ENCODE measurements at places on chromosomes 6 and 20.

- DNase-seq, result no peak
These were observed 3.5 kb downstream of the TGM3 start for GRCh38 chr20:2299301-2299700.

DNA sequence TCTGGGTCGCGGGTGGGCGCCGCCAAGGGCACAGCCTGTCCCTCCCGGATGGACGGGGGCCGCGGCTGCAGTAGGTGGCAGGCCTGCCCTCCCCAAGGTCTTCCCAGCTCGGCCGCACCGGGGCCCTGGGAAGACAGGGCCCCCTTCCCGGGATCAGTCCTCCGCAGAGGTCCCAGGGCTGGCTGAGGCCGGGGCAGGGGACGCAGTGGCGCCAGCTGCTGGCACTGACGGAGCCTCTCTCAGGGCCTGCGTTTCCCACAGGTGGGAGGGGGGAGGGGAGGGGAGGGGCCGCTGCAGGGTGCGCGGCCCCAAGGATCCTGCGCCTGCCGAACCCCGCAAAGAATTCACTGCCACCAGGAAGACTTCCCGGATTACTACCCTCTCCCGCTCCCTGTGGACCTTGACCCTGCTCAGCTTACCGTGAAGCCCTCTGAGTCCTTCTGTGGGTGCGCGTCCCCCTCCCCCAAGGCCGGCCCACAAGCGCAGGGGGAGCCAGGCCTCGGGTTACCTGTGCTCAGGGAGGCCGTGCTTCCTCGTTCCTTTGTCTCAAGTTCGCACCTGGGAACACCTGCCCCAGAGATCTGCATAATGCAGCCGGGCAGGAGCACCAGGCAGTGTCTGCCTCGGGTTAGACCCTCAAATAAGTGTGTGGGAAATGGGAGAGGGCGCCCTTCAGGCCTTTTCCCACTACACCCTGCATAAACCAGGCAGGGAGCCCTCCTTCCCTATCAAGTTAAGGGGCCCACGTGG is 5.1 kb downstream of the LZTS3 start:
- DNase-seq, result no peak

GRCh38 chr20:8213831-8214587 is 81.9 kb downstream of the PLCB1 start:
- DNase-seq, result no peak

GRCh38 chr20:46302106-46302505 is 6.2 kb downstream of the CDH22 start:
- DNase-seq, result no peak

- no peak for DNase-seq
These were observed 10.1 kb upstream of the GMEB2 start for GRCh38 chr20:63636752-63637628.

DNA sequence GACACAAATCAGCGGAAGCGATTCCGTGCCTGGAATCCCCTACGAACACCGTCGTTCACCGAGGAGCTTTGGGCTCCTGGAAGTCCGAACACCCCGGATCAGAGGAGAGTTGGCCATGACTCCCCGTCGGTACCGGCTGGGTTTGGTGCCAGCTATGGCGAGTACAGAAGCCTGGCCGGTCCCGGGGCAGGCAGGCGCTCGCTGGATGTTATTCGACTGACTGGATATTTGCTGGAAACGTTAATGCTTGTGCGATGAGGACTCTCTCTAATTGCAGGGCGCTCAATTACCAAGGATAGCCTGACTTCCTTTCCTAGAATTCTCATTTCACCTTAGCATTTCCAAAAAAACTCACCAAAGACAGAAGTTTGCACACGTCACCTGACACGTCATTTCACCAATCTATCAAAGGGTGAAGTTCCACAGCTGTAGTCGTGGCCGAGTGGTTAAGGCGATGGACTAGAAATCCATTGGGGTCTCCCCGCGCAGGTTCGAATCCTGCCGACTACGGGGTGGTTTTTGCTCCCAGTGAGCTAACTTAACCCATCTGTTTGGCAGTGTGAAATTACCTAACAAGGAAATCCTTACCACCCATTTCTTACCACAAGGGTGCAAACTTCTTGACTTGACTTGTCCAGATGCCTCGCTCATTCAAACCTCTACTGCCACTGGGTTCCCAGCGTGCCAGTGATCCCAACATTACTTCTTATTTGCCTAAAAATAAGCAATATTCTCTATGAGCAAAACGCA is 22.7 kb upstream of the ZNF184 start:
- peak; percentile 30 for DNase-seq

GRCh38 chr6:152091851-152092341 is 284.4 kb downstream of the ESR1 start:
- no peak for DNase-seq

DNA sequence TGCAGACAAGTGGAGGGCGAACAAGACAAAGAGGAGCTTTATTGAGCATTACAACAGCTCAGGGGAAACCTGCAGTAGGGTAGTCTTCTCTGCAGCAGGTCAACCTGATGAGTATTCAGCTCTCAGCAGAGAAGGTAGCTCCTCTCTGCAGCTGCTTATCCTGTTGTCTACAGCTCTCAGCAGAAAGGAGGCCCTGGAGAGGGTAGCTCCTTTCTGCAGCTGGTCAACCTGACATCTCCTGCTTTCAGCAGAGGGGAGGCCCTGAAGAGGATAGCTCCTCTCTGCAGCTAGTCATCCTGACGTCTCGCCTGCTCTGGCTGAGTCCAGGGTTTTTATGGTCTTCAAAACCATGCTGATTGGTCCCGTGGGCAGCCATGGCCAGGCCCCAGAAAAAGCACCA is 113.6 kb downstream of the CD24 start:
- DNase-seq, result no peak

- DNase-seq, result no peak
These were observed 29.7 kb downstream of the CEBPB start for GRCh38 chr20:50220093-50220893.

DNA sequence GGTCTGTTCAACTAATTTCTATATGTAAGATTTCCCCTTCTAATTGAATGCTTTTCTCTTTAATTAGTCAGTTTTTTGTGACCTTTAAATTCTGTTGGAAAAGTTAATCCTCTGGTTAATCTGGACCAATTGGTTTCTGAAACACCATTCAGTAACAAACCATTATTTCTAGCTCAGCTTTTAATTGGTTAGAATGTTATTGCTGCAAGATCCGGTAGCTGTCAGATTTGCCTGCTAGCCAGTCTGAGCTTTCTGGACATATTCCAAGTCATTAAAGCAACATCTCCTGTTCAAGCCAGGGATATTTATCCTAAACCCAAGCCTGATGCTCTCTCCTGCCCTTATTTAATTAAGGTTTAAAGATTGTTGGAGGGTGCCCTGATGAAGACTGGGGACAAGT is 55.1 kb upstream of the FBXL4 start:
- no peak for DNase-seq

DNA sequence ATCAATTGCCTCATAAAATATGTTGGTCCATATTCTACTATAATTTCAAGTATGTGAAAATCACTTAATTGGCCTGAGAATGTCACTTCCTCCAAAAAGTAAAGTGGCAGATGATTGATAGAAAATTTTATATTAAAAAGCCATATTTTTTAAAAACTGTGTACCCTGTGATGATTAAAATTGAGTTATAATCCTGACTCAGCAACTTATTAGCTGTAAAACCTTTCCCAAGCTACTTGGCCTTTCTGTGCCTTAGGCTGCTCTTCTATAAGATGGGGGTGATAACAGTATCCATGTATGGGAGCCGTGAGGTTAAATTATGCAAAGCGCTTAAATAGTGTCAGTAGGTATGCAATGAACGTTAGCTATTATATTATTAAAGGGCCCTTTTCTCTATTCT is 524.4 kb downstream of the TFAP2A start:
- DNase-seq, result no peak

- DNase-seq, result no peak
These were observed 20.7 kb upstream of the SLC2A12 start for GRCh38 chr6:134073161-134073560.

DNA sequence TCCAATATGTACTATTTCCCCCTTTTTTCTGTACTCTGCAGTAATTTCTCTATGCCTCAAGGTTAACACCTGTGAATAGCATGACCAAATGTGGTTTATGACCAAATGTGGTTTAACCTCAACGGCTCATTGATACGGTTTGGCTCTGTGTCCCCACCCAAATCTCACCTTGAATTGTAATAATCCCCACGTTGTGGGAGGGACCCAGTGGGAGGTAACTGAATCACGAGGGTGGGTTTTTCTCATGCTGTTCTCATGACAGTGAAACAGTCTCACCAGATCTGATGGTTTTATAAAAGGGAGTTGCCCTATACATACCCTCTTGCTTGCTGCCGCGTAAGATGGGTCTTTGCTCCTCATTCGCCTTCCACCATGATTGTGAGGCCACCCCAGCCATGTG is 18.7 kb downstream of the DEK start:
- no peak for DNase-seq

GRCh38 chr6:56677559-56677958 is 34.9 kb upstream of the DST start:
- no peak for DNase-seq

GRCh38 chr6:99362678-99363268 is 13.3 kb upstream of the FAXC start:
- no peak for DNase-seq

DNA sequence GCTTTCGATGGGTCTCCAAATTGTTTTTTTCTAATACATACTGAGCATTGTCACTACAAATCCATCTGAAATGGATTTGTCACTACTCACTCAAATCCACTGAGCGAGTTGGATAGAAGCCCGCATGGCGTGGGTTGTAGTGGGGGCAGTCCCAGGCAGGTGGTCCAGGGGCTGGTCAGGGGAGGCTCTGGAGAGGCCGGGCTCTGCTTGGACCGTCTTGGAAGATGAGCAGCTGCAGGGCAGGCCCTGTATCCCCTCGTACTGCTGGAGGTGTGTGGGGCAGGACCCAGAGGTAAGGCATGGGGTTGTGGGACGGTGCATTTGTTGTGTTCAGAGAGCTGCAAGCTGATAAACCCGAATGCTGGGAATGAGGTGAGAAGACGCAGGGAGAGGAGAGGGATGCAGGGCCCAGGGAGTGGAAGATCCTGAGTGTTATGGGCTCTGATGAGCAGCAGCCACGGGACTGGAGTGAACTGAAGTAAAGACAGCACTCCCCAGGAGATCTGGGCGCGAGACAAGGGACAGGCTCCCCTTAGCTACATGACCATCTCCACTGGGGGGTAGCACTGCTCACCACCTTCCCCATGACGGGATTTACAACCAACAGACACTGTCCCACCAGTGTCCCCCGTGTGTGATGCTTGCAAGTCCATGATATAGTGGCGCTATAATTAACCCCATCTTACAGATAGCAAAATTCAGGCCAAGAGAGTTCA is 45.9 kb downstream of the PSMG4 start:
- no peak for DNase-seq

DNA sequence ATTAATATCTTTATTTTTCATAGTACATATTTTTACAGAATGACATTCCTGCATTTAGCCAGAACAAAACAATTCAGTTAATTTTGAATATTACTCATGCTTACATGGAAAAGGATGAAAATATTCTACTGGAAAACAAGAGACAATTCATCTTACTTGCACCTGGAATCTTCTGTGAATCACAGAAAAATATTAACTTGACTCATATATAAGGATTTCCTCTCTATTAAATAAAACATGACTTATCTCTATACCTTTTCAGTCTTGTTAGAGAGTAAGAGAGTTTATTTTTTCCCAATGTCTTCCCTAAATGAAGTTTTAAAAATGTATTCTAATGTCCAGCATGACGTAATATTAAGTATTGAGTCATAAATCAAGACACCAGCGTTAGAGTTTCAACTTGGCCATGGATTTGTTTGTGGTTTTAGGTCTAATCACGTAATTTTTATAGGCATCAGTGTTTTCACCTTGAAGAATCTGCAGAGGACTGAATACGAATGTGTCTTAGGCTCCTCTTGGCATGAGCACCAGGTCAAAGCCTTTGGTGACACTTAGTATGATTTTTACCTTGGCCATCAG is 445.1 kb upstream of the JAG1 start:
- no peak for DNase-seq

DNA sequence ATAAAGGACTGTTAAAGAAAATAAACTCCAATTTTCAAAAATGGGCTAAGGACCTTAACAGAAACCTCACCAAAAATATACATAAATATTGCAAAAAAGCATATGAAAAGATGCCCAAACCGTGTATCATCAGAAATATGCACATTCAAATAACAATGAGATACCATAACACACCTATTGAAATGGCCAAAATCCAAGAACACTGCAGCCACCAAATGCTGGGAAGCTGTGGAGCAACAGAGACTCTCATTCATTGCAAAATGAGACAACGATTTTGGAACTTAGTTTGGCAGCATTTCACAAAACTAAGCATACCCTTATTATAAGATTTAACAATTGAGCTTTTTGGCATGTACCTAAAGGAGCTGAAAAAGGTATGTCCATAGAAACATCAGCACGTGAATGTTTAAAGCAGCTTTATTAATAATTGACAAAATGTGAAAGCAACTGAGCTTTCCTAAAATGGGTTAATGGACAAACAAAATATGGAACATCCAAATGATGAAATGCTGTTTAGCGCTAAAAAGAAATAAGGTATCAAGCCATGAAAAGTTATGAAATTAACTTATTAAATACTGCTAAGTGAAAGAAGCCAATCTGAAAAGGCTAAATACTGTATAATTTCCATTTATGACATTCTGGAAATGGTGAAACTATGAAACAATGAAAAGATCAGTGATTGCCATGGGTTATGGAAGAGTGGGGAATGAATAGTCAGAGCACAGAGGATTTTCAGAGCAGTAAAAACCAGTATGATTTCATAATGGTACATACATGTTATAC is 592.6 kb upstream of the ADGRB3 start:
- DNase-seq, result no peak

GRCh38 chr20:4006640-4007039 is 8.7 kb downstream of the RNF24 start:
- DNase-seq, result no peak

GRCh38 chr20:52110456-52110855 is 81.1 kb downstream of the ZFP64 start:
- no peak for DNase-seq

DNA sequence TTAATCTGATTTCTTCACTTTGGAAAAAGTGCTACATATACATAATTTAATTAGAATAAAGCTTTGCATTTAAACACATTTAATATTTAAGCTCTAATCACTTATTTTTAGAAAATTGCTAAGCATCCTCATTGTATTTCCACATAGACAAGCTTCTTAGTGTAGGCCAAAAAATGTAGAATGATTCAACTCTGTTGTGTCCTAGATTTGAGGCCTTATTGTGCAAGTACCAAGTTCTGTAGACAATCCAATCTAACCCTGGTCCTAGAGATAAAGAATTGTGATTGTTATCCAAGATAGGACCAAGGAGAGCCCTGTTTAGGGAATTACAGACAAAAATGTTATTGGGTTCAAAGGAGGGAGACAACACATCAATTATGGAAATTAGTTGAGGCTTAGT is 27.6 kb downstream of the MRAP2 start:
- no peak for DNase-seq

- no peak for DNase-seq
These were observed 14.7 kb upstream of the TNFAIP3 start for GRCh38 chr6:137852346-137852745.

- DNase-seq, result peak; percentile 4
These were observed 139.1 kb downstream of the KIF16B start for GRCh38 chr20:16434062-16434664.

- no peak for DNase-seq
These were observed 167.4 kb upstream of the PRND start for GRCh38 chr20:4554346-4554745.

GRCh38 chr6:74577619-74578018 is 628.2 kb downstream of the COL12A1 start:
- DNase-seq, result no peak

GRCh38 chr6:82597201-82597600 is 233.6 kb downstream of the TPBG start:
- no peak for DNase-seq
